Kidney (tissue), 22 donors: ENCODE measurements at places on chromosomes 7 and 10. TPM values are rescaled to one million over a fixed set of nuclear protein-coding genes. Genes with fewer than 3 reads are reported as not detected.

- peak; percentile 56 for DNase-seq
These were observed 316.3 kb downstream of the FRMD4A start for GRCh38 chr10:14014423-14014822.

GRCh38 chr10:59557052-59557451 lies 152.6 kb downstream of the SLC16A9 start:
- DNase-seq, result peak; percentile 55

DNA sequence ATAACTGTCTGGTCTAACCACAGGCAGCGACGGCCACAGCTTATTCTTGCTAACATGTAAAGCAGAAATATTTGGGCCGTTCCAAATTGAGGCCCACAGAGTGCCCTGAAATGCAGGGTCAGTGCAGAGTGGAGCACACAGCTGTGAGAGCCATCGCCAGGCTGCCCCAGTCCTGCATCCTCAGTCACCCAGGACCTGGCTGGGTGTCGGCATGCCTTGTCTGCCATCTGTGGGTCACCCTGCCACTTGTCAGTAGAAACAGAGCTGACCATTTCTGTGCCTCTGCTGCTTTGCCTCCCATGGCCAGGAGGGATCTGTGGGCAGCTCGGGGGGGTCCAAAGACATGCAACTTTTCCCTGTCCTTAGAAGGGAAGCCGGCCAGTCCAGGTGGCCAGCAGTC lies 57.3 kb upstream of the BTBD16 start:
- DNase-seq, result no peak

- DNase-seq, result peak; percentile 37
These were observed 43.2 kb downstream of the ZNF467 start for GRCh38 chr7:149729983-149730801.

- DNase-seq, result no peak
These were observed 88.6 kb downstream of the MPP7 start for GRCh38 chr10:28214219-28214618.

- DNase-seq, result no peak
These were observed 23.0 kb downstream of the JCAD start for GRCh38 chr10:30036341-30036740.

GRCh38 chr7:19957664-19958063 lies 184.2 kb upstream of the TMEM196 start:
- DNase-seq, result no peak

- DNase-seq, result no peak
These were observed 146.1 kb upstream of the TCF7L2 start for GRCh38 chr10:112803961-112804401.

- no peak for DNase-seq
These were observed 45.0 kb upstream of the STK17A start for GRCh38 chr7:43537765-43538403.

- DNase-seq, result peak; percentile 69
These were observed 15.8 kb upstream of the BNIP3 start for GRCh38 chr10:131997366-131998049.

GRCh38 chr10:114728325-114728724 lies 70.2 kb upstream of the ABLIM1 start:
- no peak for DNase-seq

DNA sequence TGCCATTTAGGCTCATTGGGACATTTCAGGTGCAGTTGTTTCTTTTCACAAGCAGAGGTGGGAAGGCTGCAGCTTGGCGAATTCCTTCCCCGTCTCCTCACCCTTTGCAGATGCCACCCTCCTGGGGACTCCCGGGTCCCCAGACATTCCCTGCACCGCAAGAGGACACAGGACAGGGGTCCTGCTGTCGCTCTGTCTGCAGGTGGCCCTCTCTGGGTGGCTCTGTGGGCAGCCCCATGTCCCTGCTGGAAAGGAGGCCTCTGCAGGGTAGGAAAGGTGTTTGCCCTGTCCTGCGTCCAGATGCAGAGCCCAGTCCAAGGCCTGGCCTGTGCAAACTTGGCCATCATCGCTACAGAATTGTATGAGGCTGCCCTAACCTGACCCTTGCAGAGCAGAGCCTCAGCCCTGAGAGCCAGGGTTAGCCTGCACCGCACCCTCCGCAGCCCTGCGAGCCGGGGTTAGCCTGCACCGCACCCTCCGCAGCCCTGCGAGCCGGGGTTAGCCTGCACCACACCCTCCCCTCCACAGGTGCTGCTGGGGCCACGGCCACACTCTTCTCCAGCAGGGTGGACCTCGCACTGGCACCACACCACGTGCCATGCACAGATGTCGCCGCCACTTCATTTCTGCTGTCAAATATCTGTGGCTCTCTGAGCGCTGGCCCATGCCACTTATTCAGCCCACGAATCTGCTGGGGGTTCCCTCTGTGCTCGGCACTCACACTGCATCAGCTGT lies 61.0 kb downstream of the CFAP46 start:
- peak; percentile 33 for DNase-seq

DNA sequence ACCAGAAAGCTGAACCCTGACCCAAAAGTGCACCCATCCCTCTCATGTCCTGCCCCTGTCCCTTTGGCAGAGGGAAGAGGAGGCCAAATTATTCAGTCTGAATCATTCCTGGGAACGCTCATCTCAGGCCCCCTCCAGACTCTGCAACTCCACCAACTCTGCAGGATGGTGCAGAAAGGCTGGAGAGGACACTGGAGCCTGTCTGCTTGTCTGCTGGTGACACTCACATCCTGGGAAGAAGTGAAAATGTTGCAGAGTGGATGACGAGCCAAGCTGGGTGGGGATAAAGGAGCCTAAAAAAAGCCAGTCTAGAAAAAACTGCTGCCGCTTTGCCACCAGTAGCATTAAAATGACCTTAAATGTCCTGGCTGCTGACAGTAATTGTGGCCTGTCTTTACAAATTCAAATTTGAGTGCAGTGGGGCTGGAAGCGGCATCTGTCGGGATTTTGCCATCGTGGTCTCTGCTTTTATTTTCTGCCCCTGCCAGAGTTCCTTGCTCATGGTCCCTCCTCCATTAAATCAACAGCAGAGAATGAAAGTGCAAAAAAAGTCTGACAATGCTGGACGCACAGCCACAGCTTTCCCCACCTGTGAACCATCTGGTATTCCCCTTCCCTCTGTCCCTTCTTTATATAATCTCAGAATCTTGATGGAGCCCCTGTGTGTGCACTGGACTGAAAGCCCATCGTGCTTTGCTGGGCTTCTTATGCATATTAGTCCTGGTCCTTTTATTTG lies 63.9 kb downstream of the STK17A start:
- no peak for DNase-seq

DNA sequence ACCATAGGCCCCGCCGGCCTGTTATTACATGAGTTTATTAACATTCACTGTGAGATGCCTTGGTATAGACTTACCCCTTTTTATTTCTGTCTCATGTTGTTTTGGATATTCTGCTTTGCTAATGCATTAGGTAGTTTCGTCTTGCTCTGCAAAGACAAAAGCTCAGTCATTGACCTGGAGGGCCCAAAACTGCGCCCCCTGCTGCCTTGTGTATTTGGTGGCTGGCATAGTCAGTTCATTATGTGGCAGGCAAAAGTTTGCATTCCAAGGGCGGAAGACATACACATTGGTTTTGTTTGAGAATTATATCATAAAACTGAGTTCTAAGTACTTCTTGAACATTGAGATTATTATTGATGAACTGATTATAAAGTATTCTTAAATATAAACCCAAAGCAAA lies 372.5 kb downstream of the SDK1 start:
- DNase-seq, result no peak

GRCh38 chr10:48607356-48608278 lies 2.7 kb upstream of the ARHGAP22 start:
- no peak for DNase-seq

- peak; percentile 43 for DNase-seq
These were observed 18.8 kb downstream of the NOBOX start for GRCh38 chr7:144384555-144385245.

GRCh38 chr10:2212244-2212834 lies 475.0 kb upstream of the ADARB2 start:
- DNase-seq, result no peak

DNA sequence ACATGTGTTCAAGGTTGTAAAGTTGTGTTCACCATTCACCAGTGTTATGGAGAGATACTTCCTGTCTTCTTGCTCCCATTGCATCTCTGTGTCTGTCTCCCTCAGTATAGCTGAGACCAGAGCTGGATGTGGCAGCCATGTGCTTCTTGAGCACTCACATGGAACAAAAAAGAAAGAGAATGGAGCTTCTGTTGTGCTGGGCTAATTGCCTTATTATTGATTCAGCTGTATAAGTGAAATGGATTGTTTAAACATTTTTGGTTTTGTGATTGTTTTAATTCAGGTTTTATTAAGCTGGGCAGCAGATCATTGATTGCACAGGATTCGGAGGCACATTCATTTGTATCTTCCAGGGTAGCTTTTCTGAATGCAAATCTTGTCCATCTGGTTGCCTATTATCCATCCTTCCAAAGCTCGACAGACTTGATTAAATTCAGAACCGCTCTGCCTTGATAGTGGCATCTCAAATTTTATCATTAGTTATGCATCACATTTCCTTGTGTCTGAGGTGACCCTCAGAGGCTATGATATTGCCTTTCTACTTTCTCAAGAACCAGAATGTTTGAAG lies 119.9 kb downstream of the CCNY start:
- DNase-seq, result no peak

- DNase-seq, result peak; percentile 37
These were observed 719.1 kb downstream of the AUTS2 start for GRCh38 chr7:70317356-70317755.

DNA sequence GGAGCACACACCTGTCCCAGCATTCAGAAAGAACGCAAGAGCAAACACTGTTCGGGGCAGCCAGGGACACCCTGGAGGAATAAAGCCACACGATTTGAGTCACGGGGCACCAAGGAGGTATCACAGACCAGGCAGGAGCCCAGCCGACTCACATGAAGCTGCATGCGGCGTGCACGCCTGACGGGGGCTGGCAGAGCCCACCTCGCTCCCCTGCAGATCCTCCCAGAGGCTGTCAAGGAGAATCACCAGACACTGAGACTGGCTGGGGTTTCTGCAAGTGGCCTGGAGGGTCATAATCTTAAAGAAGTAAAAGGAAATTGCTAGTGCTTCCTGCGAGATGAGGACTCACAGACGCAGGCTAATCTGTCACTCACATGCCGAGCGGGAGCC lies 61.6 kb downstream of the TCERG1L start:
- peak; percentile 26 for DNase-seq

DNA sequence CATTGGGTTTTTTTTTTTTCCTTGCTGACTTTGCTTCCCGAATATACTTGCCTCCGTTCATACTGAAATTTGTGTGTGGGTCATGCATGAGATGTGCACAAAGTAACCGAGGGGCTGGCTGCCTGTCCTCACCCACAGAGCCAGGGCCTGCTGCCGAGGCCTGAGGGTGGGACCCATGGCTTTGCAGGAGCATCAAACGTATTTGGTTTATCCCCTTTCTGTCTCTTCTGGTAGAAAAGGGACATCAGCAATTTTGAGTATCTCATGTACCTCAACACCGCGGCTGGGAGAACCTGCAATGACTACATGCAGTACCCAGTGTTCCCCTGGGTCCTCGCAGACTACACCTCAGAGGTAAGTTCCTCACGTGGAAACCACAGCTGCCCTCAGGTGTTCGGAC lies 3.5 kb upstream of the LRRC18 start:
- DNase-seq, result no peak

- peak; percentile 77 for DNase-seq
These were observed 15.2 kb upstream of the FRMPD2 start for GRCh38 chr10:48289501-48290238.

DNA sequence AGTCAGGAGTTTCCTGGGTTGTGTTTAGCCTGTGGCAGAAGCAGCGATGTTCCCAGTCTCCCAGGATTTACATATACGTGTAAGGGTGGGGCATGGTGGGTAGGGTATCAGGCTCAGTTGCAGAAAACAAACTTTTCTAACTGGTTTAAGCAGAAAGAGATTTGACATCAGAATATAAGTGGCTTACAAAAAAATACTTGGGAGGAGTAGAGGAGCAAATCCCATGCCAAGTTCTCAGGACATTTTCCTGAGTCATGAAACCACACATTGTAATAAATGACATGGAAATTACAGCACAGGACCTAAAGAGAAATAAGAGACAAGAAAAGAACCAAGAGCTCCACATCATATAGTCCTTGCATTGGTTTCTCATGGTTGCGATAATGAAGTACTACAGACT lies 26.2 kb upstream of the FRMD4A start:
- DNase-seq, result no peak

DNA sequence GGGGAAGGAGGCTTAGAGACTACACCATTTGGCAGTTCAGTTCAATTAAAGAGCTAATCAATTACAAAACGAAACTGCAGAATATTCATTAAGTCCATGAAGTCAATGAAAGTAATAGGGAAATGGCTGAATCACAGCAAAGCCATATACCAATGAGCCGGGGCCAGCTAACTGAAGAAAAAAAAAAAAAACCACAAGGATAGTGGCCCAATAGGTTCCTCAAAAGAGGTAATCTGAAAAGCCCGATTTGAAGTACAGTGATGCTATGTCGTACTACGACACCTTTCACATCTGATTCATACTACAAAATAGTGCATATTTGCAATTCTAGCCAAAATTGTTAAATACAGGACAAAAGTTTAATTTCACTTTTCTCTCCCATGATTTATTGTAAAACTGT lies 2.5 kb downstream of the ARHGAP12 start:
- DNase-seq, result no peak

DNA sequence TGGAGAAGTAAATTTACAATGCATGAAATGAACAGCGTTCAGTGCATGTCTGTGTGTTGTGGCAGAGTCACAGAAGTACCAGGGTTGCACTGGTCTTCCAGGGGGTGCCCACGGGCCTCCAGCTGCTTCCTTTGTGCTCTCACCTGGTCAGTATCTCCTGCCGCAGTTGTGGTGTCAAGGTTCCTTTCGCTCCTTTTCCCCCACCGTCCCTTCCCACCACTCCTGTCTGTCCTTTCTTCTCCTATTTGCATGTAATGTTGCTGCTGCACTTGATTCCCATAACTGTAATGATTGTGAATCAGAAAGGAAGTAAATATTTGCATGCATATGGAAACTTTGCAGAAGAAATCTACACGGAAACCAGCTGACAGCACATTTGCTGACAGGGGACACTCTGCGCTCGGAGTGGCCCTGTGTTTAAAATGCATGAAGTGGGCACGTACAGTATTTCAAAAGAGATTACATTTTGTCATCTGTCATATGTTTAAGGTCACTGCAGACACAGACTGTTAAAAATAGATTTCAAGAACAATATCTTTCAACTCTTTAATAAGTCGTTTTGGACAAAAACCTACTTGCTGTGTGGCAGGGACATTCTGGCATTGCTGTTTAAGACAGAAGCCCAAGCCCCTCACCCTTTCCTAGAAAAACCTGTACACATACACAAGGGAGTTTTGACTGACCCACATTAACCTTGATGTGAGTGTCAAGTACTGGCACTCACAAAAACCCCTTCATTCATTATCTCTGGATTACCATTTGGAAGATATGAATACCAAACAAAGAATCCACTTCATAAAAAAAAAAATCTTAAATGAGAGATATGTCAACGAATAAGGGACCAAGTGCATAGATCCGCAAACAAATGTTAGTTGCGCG lies 336.7 kb upstream of the KLF6 start:
- no peak for DNase-seq

- no peak for DNase-seq
These were observed 78.8 kb upstream of the FAM180A start for GRCh38 chr7:135827391-135827790.

The SMC3 gene
- polyA plus RNA-seq, result 13.9 TPM

The OR2A5 gene
- polyA plus RNA-seq, result not detected

The ZNF503 gene
- polyA plus RNA-seq, result 45.8 TPM

The CELF2 gene
- 1.7 TPM for polyA plus RNA-seq

The CHST3 gene
- polyA plus RNA-seq, result 9.1 TPM

The NPY4R gene
- not detected for polyA plus RNA-seq

The OR2A12 gene
- not detected for polyA plus RNA-seq

The TYW1B gene
- polyA plus RNA-seq, result 3.2 TPM

The GCC1 gene
- 6.9 TPM for polyA plus RNA-seq

The TMEM72 gene
- 127 TPM for polyA plus RNA-seq

The PODXL gene
- 150 TPM for polyA plus RNA-seq

The SEMA3E gene
- 0.15 TPM for polyA plus RNA-seq

The LRIT1 gene
- not detected for polyA plus RNA-seq

The GLI3 gene
- polyA plus RNA-seq, result 0.92 TPM
